ENCODE measurements at places on chromosomes 5 and 9. TPM values are rescaled to one million over a fixed set of nuclear protein-coding genes. Genes with fewer than 3 reads are reported as not detected.

Gene EGFL7
- total RNA-seq: 13.0 TPM

Gene TNIP1
- total RNA-seq: 71.5 TPM

Gene CCL27
- total RNA-seq: 0.20 TPM

Gene TRIO
- total RNA-seq: 42.0 TPM
